ENCODE measurements at places on chromosomes 3 and 15. TPM values are rescaled to one million over a fixed set of nuclear protein-coding genes. Genes with fewer than 3 reads are reported as not detected.

The GPR62 gene
- polyA plus RNA-seq = 0.41 TPM

The FMN1 gene
- polyA plus RNA-seq = 0.71 TPM

The ACVR2B gene
- 1.2 TPM for polyA plus RNA-seq

The CDCP1 gene
- 3.7 TPM for polyA plus RNA-seq

The THRB gene
- polyA plus RNA-seq = 4.5 TPM

The GRK7 gene
- not detected for polyA plus RNA-seq

The TMEM202 gene
- not detected for polyA plus RNA-seq

The A4GNT gene
- polyA plus RNA-seq = not detected

The PPP1R14D gene
- polyA plus RNA-seq = 4.0 TPM

The KNG1 gene
- 710 TPM for polyA plus RNA-seq

The STRIT1 gene
- polyA plus RNA-seq = 1.8 TPM

The UBXN7 gene
- polyA plus RNA-seq = 2.8 TPM

The GNAT1 gene
- polyA plus RNA-seq = not detected

The PTX3 gene
- 0.45 TPM for polyA plus RNA-seq

The UCN2 gene
- not detected for polyA plus RNA-seq

The PAQR5 gene
- 32.7 TPM for polyA plus RNA-seq

- DNase-seq = no peak
These were observed 3.9 kb downstream of the SLC6A1 start for GRCh38 chr3:10996345-10997013.

- peak; percentile 83 for DNase-seq
These were observed 27.3 kb upstream of the BCL2L10 start for GRCh38 chr15:52139599-52140462.

DNA sequence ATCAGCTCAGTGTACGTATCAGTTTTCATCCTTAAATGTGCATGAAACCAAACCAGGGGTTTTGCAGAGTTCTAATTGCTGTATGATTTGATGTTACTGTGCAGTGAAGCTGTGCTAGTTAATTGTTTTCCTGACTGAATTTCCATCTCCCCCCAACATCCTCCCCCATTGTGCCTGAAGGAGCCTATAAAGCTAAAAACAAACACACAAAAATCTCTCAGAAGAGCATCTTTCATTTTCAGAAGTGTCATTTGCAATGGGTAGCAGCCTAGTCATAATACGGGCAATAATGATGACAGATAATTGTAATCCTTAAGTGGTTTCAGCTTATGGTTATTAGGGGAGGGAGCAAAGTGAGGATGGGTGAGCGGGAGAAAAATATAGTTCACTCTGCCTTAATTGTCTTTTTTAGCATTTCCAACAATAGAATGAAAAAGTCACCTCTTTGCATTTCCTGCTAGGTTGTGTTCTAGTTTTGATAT lies 207.9 kb upstream of the TBL1XR1 start:
- DNase-seq = no peak

- DNase-seq = no peak
These were observed 218.7 kb upstream of the MDFIC2 start for GRCh38 chr3:70531063-70531657.

- no peak for DNase-seq
These were observed 52.4 kb downstream of the PRKCI start for GRCh38 chr3:170274641-170275040.

DNA sequence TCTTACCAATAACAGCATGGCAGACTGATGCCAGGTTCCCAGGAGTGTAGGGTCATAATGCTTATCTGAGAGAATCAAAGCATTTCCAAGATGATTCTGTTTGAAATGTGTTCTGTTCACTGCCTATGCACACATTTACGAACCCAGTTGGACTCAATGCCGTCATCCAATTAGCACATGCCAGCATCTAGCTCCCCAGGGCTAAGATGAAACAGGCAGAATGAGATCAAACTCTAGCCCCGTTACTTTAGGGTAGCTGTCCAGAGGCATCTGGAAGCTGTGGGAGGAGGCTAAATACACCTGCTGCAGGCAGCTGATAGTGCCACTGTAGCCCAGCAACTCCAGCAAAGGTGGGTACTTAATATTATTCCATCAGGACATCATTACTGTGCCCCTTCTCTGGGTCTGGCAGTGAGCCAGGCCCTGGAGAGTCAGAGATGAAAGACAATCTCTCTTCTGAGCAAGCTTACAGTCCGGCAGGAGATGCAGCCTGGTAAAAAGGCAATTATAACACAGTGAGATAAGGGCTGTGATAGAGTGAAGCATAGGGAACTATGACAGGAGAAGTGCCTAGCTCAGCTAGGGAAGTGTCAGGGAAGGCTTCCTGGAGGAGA lies 156.4 kb upstream of the PPP2R3A start:
- no peak for DNase-seq

GRCh38 chr15:71296315-71296679 lies 181.0 kb downstream of the THSD4 start:
- no peak for DNase-seq

- no peak for DNase-seq
These were observed 168.1 kb downstream of the NSMCE3 start for GRCh38 chr15:29101491-29101890.

GRCh38 chr3:177122183-177122856 lies 75.0 kb downstream of the TBL1XR1 start:
- no peak for DNase-seq

- DNase-seq = no peak
These were observed 15.4 kb downstream of the ANPEP start for GRCh38 chr15:89799011-89799911.

GRCh38 chr15:85607141-85607806 lies 187.5 kb downstream of the KLHL25 start:
- no peak for DNase-seq

DNA sequence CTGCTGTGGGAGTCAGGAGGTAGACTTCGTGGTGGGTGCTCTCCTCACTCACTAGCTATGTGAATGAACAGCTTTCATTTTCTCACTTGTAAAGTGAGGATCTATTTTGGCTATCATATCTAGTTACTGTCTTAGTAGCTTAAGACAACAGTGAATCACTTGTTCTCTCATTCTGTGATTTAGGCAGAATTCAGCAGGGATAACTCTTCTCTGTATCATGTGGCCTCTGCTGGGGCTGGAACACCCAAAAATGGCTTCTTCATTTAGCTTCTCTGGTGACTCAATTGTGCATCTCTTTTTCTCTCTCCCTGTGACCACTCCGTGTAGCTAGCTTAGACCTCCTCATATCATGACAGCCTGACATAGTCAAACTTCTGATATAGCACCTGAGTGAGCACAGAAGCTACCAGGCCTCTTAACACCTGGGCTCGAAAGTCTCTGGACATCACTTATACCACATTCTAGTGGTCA lies 68.4 kb downstream of the BFSP2 start:
- no peak for DNase-seq

DNA sequence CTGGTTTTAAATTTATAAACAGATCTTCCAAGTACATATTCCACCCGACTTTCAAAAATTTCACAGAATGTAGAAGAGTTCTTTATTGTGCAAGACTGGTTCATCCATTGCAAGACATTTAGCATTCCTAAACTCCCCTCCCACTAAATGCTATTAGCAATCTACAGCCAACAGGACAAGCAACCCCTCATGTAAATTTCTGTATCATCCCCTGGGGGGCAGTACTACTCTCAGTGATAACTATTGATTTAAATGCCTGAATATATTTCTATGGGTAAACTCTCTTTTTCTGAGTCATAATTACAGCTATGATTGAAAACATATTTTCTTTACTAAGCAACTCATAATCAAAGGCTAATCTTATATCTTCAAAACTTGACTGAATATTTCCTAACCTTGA lies 10.7 kb upstream of the SLC15A2 start:
- peak; percentile 26 for DNase-seq

DNA sequence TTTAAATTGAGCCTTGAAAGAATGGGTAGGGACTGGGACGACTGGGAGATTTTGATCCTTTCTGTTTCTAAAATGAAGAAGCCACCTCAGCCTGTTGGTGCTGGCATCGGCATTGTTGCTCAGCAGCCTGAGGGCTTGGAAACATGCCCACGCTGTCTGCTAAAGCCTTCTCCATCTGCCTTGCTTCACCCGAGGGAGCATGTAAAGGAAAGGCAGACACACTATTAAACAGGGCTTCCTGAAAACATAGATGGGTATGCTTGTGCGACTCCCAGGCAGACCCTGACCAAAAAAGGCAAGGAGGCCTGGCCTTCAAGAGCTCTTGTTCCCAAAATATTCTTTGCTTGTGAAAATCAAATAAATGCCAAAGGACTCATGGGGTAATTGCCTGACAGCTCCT lies 84.2 kb upstream of the SLC4A7 start:
- DNase-seq = no peak

DNA sequence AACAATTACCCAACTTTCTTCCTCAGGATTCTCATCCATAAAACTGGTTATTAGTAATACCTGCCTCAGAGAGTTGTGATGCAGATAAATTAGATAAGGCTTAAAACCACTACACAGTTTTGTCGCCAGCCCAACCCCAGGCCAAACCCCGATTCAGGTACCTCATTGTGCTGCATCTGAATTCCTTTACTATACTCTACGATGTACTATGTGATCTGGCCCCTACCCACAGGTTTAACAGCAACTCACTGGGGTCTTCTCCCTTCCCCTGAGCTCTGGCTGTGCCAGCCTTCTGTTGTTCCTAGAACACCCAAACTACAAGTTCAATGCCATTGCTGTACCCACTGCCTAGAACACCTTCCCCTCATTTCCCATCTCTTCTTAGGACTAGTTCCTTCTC lies 64.6 kb downstream of the MYO5A start:
- no peak for DNase-seq

DNA sequence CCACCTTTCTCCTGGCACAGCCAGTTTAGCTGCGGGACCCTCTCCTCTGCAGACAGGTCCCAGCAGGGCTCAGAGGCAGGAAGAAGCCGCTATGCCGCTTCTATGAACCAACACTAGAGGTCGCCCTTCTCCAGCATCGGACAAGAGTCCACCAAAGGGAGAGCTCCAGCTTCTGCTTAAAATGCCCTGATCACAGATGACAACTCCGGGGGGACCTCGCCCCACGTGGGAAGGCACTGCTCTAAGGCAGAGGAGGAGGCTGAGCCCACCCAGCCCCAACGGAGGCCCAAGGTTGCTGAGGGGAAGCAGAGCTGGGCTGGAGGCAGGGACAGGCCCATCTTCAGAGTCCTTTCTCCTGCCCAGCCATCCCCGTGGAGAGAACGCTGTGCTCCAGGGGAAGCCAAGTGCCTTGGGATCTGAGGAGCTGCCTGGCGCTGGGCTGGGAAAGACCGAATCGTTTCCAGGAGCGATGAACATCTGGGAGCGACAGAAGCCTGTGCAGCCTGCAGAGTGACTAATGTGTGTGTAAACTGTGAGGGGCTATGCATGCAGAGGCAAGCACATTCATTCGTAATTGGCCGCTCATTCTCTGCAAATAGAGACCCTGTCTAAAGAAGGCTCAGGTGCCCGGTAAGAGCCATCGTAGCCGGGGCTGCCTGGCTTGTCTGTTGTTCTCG lies 43.5 kb upstream of the BDH1 start:
- peak; percentile 81 for DNase-seq

DNA sequence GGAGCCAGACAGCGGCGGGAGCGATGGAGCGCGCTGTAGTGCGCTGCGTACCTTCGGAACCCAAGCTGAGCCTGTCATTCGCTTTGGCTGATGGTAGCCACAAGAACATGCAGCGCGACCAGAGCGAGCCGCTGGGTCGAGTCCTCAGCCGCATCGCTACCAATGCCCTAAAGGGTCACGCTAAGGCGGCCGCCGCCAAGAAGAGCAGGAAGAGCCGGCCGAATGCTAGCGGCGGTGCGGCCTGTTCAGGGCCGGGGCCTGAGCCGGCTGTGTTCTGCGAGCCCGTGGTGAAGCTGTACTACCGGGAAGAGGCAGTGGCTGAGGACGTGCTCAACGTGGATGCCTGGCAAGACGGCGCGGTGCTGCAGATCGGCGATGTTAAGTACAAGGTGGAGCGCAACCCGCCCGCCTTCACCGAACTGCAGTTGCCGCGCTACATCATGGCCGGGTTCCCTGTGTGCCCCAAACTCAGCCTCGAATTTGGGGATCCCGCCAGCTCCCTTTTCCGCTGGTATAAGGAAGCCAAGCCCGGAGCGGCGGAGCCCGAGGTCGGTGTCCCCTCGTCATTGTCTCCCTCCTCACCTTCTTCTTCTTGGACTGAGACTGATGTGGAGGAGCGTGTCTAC lies 498 bp downstream of the PDE12 start:
- DNase-seq = no peak

- no peak for DNase-seq
These were observed 35.4 kb upstream of the ESYT3 start for GRCh38 chr3:138398791-138399575.

DNA sequence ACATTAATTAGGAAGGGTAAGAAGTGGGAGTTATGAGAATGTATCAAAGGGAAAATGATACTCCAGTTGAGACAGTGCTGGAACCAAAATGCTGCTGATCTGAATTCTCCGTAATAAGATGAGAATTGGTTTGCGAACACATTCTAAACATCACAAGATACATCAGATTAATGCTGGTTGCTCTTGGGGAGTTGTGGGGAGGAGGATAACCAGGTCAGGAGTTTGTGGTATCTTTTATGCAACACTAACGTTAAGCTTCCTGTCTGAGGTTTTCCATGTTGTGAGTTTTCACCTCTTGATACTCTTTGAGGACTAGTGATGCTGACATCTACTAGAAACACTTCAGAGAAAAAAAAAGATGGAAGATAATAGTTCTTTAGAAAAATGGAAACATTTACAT lies 47.2 kb downstream of the PPARG start:
- DNase-seq = no peak

DNA sequence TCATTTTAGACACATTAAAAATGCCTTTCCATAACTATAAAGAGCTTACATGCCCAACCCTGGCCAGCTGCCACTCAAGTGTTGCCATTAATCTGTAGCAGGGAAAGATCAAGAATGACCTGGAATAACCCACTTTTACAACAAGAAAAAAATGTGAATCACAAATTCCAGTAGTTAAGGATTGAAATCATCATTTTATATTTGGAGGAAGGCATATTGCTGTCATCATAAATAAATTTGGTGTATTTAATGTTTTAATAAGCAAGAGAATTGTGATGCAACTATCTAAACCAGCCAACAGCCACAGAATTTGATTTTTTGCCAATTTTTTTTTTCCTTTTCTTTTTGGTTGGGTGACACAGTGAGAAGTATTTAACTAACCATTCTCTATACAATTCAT lies 240.0 kb upstream of the SEMA6D start:
- DNase-seq = no peak

DNA sequence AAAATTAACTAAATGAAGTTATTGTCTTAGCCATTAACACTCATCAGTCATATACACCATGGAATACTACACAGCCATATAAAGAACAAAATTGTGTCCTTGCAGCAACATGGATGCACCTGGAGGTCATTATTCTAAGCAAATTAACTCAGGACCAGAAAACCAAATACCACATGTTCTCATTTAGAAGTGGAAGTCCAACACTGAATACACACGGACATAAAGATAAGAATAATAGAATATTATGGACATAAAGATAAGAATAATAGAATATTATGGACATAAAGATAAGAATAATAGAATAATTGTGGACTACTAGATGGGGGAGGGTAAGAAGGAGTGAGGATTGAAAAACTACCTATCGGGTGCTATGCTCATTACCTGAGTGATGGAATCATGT lies 122.3 kb downstream of the CHL1 start:
- DNase-seq = no peak

Measured in kidney (tissue), 22 donors.